ENCODE measurements at places on chromosomes 11 and 22.

GRCh38 chr11:12213883-12214282 lies 103.5 kb downstream of the MICAL2 start:
- no peak for DNase-seq

DNA sequence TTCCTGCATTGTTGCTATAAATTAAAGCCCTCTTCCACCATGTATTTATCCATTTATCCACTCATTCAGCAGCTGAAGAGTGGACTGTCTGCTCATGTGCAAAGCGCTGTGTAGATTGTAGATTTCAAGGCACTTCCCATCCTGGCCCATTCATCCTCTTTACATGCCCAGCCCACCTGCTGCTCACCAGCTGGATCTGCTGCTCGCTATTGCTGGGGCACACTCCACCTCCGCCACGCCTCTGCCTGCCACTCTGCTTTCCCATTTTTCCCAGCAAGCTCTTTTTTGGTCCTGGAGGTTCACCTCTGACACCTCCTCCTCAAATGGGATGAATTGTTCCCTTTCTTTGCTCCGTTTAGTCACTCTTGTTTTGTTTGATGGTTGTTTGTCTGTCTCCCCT lies 48.3 kb downstream of the CEP164 start:
- no peak for DNase-seq

DNA sequence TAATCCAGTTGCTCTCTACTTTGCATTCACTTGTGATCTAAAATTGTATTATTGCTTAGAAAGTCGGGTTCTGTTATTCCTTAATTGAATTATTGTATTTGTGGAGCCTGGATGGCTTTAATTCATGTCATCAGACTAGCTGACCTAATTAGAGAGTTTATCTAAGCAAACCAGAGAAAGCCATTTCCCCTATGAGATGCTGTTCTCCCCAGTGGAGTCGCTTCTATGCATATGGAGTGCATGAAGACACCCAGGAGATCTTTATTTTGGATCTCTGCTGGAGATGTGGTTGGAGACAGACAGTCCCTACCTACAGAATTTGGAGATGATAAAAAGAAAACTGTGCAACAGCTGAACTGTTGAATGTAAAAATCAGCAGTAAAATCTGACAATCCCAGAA lies 45.2 kb upstream of the MYO18B start:
- no peak for DNase-seq

DNA sequence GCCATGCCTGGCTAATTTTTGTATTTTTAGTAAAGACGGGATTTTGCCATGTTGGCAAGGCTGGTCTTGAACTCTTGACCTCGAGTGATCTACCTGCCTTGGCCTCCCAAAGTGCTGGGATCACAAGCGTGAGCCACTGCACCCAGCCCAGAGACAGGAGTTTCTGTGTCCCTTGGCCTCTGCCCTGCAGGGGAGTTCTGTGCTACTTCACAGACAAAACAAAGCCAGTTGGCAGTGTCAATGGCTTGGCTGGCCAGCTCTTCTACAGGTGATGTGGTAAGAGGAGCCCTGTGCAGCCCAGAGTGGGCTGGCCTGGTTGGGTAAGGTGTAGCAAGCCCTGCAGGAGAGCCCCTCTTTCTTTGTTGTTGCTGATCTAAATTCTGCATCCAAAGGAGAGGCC lies 60.5 kb upstream of the SHISAL1 start:
- no peak for DNase-seq

DNA sequence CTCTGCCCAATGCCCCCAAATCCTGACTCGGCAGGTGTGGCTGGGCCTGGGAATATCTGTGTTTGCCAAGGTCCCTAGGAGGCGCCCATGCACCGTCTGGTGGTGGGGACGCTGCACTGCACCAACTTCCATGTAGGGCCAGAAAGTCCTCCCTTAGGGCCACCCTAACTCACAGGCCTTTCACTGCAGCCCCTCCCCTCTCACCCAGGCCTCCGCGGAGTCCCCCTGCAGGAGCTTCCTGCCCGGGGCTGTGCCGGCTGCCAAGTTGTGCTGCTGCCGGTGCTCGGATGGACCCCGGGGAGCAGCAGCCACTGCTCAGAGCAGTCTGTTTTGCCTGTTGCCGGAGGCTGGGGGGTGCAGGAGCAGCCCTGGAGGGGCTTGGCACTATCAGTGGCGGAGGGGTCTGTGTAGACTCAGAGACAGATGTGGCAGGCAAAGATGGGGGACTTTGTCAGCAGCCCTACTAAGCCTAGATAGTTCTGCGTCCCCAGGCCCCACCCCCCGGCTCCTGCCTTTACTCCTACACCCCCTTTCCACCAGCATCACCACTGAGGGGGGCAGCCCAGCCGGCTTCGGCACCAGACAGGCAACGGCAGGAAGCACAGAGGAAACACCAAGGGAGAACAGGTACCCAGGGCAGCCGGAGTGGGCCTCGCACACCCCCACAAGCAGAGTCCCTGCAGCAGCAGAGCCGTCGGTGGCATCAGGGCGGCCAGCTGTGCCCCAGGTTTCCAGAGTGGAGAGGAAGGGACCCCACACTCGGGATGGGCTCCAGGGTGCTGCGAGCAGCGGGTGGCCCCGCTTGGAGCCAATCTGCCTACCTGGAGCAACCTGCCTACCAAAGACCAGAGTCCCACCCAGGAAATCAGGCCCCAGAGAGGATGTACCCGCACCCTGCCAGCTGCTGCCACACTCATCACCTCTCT lies 124.3 kb downstream of the TRIM29 start:
- DNase-seq = peak; percentile 67

Measured in GM20000 (cell line).